A549 treated with GW870086 at 1 μM for 4 hours (cell line): ENCODE measurements at places on chromosomes 13 and 19. TPM values are rescaled to one million over a fixed set of nuclear protein-coding genes. Genes with fewer than 3 reads are reported as not detected.

The IL11 gene
- total RNA-seq = 14.5 to 19.3 TPM (median 18.6 TPM) in 5 replicates

The MYBPC2 gene
- 0.03 TPM in 1 of 5 replicates, not detected in the others for total RNA-seq

The RABAC1 gene
- 204 to 269 TPM (median 241 TPM) in 5 replicates for total RNA-seq

The DNAJC3 gene
- total RNA-seq = 9.5 to 13.6 TPM (median 12.3 TPM) in 5 replicates

The VAV1 gene
- total RNA-seq = 6.4 to 9.3 TPM (median 7.6 TPM) in 5 replicates

The CRB3 gene
- total RNA-seq = 2.9 to 5.1 TPM (median 3.9 TPM) in 5 replicates

The NEK5 gene
- total RNA-seq = 0.07 to 0.16 TPM (median 0.09 TPM) in 5 replicates

The ZNF525 gene
- 0.14 to 0.66 TPM (median 0.24 TPM) in 5 replicates for total RNA-seq

The DLEU7 gene
- total RNA-seq = not detected in 5 replicates

The USF2 gene
- total RNA-seq = 113 to 154 TPM (median 150 TPM) in 5 replicates

The SIGLEC10 gene
- 0.08 TPM in 1 of 5 replicates, not detected in the others for total RNA-seq

The C1QTNF9B gene
- total RNA-seq = not detected in 5 replicates

The MBD3L2 gene
- not detected in 5 replicates for total RNA-seq

The LYPD3 gene
- 0.22 to 0.80 TPM (median 0.41 TPM) in 5 replicates for total RNA-seq

The BCAM gene
- 64.5 to 83.6 TPM (median 79.2 TPM) in 5 replicates for total RNA-seq

The CAPS gene
- 0.86 to 1.5 TPM (median 0.96 TPM) in 5 replicates for total RNA-seq

The WDR88 gene
- total RNA-seq = not detected in 5 replicates

The CEACAM16 gene
- total RNA-seq = 0.10 to 0.12 TPM (median 0.11 TPM) in 3 of 5 replicates, not detected in the others

The NKG7 gene
- not detected in 5 replicates for total RNA-seq

The CDX2 gene
- 0.53 to 1.2 TPM (median 0.96 TPM) in 5 replicates for total RNA-seq

The TSSK6 gene
- total RNA-seq = 0.86 to 1.8 TPM (median 1.7 TPM) in 5 replicates

The DNMT1 gene
- 52.7 to 62.9 TPM (median 60.8 TPM) in 5 replicates for total RNA-seq

The ARID3A gene
- 3.3 to 7.1 TPM (median 5.4 TPM) in 5 replicates for total RNA-seq

The ZNF837 gene
- total RNA-seq = 0.98 to 1.5 TPM (median 1.4 TPM) in 5 replicates

The AMER2 gene
- total RNA-seq = not detected in 5 replicates

The MYH14 gene
- 4.4 to 7.0 TPM (median 6.4 TPM) in 5 replicates for total RNA-seq

The THSD8 gene
- 7.3 to 16.4 TPM (median 14.3 TPM) in 4 of 5 replicates, not detected in the other for total RNA-seq

The ANKRD24 gene
- total RNA-seq = 0.15 to 0.33 TPM (median 0.22 TPM) in 5 replicates

The SCEL gene
- total RNA-seq = 0.76 to 1.1 TPM (median 0.93 TPM) in 5 replicates

The CBLC gene
- total RNA-seq = not detected in 5 replicates
